GOT3 (cell line): ENCODE measurements at places on chromosomes 13 and 19.

DNA sequence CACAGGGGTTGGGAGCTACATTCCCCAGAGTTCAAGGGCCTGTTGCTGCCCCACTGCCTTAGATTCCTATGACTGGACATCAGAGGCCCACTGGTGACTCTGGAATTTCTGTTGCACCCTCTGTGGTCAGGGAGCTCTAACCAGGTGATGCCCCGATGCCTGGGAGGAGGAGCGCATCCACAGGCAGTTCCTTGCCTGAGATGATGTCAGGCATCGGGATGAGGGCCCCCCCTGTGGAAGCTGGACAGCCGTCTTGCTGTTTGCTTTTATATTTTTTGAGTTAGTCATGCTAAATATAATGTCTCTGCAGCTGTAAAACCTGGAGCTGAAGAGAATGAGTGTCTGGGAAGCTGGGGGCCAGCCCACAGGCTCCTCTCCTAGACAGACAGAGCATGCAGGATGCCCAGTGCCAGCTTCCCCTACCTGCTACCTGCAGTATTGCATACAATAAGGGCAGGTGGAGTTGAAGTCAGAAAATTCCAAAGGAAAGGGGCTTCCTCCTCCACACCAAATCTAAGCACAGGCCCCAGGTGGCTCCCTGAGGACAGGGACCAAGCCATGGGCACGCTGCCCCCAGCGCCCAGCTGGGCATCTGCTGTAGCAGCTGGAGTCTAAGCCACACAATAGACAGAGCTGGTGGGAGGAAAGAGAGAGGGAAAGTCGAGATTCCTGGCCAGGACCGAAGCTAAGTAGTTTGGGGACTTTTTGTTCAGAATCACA lies 16.2 kb downstream of the COL4A2 start:
- no peak for DNase-seq

- no peak for DNase-seq
Observed at GRCh38 chr13:91101381-91101780, 246.1 kb upstream of the MIR17HG start.

- no peak for DNase-seq
Observed at GRCh38 chr13:50761406-50761805, 82.1 kb downstream of the DLEU7 start.

DNA sequence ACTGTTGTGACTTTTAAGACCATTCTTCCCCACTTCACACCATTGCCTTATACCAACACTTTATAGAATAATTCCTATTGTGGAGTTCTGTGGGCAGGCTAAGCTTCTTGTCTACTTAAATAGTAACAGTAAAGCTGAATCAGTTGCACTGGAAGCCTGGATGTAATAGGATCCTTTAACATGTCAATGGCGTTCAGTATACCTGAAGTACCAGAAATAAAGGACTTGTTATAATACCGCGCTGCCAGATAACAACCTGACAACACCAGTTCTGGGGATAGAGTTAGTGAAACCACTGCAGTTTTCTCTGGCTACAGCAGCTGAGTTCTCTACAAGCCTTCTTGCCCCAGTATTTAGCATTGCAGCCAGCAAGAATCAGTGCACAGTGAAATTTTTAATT lies 52.0 kb upstream of the TNFRSF19 start:
- no peak for DNase-seq

GRCh38 chr13:72457151-72457550 lies 270.3 kb downstream of the MZT1 start:
- no peak for DNase-seq

DNA sequence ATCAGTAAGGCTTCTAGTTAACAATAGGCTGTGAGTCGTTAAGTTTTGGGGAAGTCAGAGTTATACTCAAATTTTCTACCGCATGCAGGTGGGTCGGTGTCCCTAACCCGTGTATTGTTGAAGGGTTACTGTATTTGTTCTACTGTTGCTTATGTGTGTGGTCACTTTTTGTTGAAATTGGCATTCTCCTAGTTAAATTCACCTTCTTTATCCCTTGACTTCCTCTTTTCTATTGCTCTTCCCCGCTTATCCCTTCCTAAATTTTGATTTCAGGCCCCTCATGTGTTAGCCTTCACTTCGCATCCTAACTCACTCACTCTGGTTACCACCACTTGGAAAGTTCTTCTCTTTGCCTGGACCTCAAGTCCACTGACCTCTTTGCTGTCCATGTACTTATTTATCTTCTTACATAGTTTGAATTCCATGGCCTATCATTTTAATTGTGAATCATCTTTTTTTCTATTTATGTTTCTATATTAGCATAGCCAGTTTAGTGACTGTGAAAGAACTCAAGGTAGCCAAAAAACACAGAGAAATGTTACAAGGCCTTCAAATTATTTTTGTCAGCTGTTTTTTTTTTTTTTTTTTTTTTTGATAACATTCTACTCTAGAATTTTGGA lies 52.9 kb downstream of the NDFIP2 start:
- DNase-seq: no peak

GRCh38 chr13:109007946-109008345 lies 378.5 kb downstream of the MYO16 start:
- DNase-seq: no peak

DNA sequence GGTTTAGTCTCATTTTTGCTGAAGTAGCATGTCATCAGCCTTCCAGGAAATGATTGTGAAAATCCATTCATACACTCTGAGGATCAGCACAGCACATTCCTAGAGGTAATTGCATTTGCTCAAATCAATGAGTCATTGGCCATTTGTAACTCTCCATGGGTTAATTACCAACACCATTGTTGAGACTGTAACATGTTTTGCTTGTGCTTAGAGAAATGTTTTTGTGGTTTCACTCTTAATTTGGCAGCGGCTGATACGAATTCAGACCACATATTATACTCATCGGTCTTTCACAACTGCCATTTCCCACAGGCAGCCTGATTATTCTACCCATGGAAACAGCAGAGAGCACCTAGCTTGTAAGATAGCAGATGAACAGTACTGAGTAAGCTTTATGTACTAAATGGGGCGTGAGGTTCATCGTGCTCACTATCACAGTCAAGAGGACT lies 110.3 kb downstream of the NHLRC3 start:
- no peak for DNase-seq

GRCh38 chr19:33530842-33531241 lies 9.3 kb upstream of the PEPD start:
- DNase-seq: no peak

GRCh38 chr19:40689339-40690049 lies 957 bp downstream of the NUMBL start:
- DNase-seq: no peak

GRCh38 chr19:897442-898039 lies 4.3 kb downstream of the RNU6-9 start:
- DNase-seq: no peak

GRCh38 chr19:43641333-43641732 lies 1.7 kb upstream of the CADM4 start:
- DNase-seq: no peak

DNA sequence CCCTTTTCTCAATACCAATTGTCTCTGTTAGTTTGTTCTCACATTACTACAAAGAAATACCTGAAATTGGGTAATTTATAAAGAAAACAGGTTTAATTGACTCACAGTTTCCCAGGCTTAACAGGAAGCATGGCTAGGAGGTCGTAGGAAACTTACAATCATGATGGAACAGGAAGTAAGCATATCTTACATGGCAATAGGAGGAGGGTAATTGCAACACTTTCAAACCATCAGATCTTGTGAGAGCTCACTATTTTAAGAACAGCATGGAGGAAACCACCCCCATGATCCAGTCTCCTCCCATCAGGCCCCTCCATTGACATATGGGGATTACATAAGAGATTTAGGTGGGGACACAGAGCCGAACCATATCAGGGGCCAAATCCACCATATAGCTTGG lies 1210.1 kb upstream of the SPRY2 start:
- no peak for DNase-seq

DNA sequence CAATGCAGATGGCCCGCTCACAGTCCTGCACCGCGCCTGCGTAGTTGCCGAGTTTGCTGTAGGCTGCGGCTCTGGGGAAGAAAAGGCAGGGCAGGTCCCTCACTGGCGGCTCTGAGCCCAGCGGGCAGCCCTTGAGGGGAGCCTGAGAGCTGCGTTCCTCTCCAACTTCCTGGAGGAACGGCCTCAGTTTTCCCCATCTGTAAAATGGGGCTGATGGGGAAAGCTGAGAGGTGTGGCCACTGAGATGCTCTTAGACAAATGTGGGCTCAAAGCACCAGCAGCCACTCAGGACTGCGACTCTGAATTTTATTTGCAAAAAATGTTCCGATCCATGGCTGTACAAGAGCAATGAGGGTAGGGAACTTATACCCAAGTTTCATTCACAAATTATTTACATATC lies 19.4 kb downstream of the SGTA start:
- DNase-seq: no peak

DNA sequence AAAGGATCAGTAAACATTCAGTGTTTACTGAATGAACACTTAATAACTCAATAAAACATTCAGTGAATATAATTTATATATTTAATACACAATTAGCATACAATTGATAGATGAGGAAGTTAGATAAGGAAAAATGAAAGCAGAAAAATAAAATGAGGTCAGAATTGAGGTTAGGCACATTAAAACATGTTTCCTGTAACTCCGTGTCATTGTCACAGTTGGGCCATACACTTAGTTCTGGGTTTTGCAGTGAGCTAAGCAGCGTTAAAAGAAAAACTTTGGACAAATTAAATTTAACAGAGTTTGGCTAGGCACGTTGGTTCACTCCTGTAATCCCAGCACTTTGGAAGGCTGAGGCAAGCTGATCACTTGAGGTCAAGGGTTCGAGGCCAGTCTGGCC lies 71.4 kb downstream of the MIPEP start:
- no peak for DNase-seq

- no peak for DNase-seq
Observed at GRCh38 chr13:114019367-114019766, 45.5 kb upstream of the C13orf46 start.

DNA sequence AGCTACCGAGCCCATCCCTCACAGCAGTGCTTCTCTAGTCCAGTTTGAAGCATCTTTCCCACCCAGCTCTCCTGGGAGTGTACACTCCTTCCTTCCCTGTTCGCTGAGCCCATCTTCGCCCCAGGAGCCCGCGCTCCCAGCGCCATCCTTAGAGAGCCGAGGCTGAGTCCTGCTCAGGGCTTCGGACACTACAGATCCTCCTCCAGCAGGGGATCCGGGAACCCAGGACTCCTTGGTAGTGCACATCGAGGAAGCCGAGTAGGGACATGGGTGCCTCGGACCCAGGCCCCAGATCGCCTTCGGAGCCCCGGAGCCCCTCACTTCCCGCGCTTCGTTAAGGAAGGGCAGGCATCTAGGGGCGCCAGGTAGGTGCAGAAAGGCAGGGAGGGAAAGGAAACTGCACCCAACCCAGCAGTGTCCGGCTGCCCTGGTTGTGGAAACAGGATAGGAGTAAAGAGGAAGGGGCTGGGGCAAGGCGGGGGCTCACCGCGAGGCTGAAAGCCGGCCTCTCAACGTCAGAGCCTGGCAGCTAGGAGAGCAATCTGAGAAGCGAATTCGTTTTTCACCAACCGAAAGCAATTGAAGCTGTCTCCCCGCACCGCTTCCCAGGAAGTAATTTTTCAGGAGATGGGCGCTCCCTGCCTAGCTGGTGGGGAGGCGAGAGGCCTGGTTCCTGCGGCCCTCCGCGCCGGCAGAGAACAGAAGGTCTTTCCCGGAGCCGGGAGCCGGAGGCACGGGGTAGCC lies 1.0 kb downstream of the PDX1 start:
- no peak for DNase-seq

DNA sequence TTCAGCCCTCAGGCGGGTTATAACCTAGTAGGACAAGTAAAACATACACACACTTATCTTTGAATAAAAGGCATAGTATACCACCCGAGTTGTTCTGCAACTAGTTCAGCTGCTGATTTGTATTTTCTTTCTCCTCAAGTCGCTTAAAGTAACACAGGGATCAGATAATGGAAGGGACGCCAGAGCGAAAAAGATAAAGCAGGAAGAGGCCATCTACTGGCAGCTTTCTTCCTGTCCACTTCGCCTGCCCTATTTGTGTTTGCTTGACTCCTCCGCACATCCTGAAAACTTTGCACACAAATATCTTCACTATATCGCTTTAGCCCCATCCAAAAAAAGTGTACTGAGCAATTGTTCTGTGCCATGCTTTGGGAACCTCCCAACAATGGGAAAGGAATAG lies 238.0 kb upstream of the SOX21 start:
- no peak for DNase-seq

DNA sequence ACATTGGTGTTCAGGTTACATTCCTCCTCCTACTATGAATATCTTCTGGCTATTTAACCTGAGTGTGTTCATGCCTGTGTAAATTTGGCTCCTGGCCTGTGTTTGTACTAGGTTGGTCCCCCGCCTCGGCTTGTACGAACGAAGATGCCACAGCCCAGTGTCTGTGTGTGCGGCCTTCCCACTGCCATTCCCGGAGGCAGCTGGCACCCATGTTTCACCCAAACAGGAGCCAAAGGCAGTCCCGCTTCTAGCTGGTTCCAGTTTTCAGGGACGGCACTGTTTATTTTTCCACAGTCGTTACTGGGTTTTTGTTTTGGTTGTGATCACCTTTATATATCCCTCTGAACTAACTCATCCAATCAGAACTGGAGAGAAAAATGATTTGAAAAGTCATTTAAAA lies 102.5 kb upstream of the ZNF536 start:
- no peak for DNase-seq

GRCh38 chr13:98962901-98963590 lies 14.8 kb downstream of the DOCK9 start:
- no peak for DNase-seq

DNA sequence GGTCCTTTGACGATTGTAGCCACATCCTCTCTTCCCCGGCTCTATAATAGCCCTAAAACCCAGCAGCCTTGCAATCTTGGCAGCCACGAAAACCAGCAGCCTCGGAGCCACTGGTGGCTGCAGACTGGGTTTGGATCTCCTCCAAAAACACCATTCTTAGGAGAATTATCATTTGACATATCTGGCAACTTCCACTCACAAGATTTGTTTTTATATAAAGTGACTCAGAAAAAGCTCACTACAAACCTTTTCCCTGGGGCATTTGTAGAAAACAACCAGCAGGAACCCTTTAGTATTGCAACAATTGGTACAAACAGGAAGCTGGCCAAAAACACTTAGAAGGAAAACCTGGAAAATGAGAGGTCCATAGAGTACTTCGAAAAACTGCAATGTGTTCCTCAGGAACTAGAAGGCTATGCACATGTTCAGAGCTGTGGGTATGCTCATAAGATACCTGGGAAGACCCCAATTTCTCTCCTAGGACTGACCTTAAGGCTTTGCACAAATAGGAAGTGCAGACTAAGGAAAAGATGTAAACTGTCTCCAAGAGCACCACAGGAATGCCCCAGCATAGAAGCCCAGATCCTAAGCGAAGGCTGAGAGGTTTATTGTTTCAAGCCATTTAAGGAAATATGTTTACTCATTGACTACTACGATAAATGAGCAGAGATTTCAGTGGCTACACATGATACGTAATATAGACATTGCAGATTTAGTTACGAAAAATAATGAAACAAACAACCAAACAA lies 71.2 kb downstream of the MYO16 start:
- DNase-seq: no peak

DNA sequence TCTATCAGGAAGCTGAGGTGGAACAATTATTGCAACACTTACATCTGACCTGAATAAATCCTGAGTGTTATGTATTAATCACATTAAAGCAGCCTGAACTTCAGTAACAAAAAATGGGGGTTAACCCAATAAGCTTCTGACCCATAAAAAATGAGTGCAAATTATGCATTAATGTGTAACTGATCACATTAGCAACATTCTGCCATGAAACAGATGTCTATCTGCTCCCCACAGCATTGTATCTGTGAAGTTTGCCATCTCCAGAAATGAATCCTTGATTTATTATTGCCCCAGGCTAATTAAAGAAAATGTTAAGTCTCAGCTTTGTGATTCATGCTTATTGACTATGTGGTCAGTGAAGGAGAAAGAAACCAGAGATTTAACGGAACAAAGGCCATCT lies 304.9 kb downstream of the PCDH20 start:
- no peak for DNase-seq
